ENCODE measurements at places on chromosomes 7 and 10.

DNA sequence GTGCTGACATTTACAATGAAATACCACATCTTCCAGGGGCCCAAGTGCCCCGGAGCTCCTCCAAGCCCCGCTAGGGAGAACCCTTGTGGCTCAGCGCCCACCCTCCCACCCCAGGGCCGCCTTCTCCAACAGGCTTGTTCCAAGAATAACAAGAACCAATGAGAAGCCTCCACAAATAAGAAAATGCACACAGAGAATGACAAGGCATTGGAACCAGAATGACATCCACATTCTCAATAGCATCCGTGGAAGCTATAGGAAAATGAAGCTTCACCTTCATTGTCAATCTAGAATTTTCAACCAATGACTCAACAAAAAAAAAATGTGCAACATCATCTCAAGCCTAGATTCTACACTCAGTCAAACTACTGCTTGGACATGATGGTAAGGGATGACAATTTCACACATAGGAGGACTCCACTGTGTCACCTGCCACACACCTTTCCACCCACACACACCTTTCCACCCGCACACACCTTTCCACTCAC, 50.4 kb upstream of the PPP2R2D start:
- DNase-seq = no peak

GRCh38 chr7:44147026-44147991, 6.2 kb upstream of the MYL7 start:
- DNase-seq = no peak

- DNase-seq = no peak
These were observed 8.0 kb upstream of the FRA10AC1 start for GRCh38 chr10:93710333-93710909.

GRCh38 chr7:40833191-40833887, 698.5 kb downstream of the SUGCT start:
- no peak for DNase-seq

- no peak for DNase-seq
These were observed 84.2 kb downstream of the CDK6 start for GRCh38 chr7:92751902-92752901.

DNA sequence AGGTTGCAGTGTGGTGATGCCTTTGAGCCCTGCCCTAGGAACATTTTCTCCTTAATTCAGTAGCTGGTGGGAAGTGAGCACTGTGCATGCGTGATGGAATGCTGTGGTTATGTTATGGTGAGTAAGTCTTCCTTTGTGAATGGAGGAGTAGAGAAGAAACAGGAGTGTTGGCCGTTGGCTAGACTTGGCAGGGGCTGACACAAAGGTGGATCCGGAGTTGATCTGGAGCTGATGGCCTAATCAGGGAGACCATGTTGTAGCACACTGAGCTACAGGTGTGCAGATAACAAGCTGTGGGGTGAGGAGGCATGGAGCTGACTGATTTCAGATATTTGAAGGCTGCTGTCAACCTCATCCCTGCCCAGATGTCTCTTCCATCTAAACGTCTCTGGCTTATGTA, 122.3 kb downstream of the CNNM2 start:
- DNase-seq = no peak

GRCh38 chr7:77565917-77566316, 28.8 kb downstream of the PTPN12 start:
- no peak for DNase-seq

Data from stimulated activated CD8-positive, alpha-beta memory T cell treated with anti-CD3 and anti-CD28 coated beads, Interleukin-12 subunit alpha, Interleukin-12 subunit beta, amount 100 ng/mL, for 4 hours (primary cell).